IMR-90 (cell line): ENCODE measurements at places on chromosomes 12 and 14. TPM values are rescaled to one million over a fixed set of nuclear protein-coding genes. Genes with fewer than 3 reads are reported as not detected.

- no peak for DNase-seq
Measured at GRCh38 chr14:56803816-56804535, 6.3 kb downstream of the OTX2 start.

GRCh38 chr14:90508536-90509254, 111.9 kb downstream of the CALM1 start:
- DNase-seq, result no peak

GRCh38 chr12:122107261-122107660, 28.7 kb downstream of the MLXIP start:
- peak; percentile 77 for DNase-seq

- DNase-seq, result no peak
Measured at GRCh38 chr12:68951652-68952051, 18.7 kb upstream of the CPM start.

- DNase-seq, result no peak
Measured at GRCh38 chr12:109289004-109289403, 20.1 kb downstream of the FOXN4 start.

DNA sequence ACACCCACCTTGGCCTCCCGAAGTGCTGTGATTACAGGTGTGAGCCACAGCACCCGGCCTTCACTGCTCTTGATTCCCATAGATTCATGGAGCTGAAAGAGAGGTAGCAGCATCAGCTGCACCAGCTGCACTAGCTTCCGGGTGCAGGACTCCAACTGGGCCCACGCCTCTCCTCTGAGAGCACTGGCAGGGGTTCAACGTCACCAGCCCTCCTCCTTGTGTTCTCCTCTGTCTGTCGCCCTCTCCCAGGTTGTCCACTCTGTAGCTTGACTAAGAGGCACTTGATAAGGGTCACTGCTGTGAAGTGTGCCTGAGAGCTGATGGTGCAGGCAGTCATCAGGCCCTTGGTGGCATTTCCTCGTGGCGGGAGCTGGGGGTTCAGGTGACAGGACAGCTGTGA, 28.3 kb downstream of the MLXIP start:
- DNase-seq, result no peak

SERPINA10 gene
- total RNA-seq, result not detected in 2 replicates

MAPK1IP1L gene
- 37.2 and 44.8 TPM in 2 replicates for total RNA-seq

PTGER2 gene
- total RNA-seq, result 24.7 and 33.6 TPM in 2 replicates
